Erythroblast (primary cell): ENCODE measurements at places on chromosomes 3 and 15.

GRCh38 chr15:70834999-70835398, 19.0 kb downstream of the LARP6 start:
- no peak for DNase-seq

DNA sequence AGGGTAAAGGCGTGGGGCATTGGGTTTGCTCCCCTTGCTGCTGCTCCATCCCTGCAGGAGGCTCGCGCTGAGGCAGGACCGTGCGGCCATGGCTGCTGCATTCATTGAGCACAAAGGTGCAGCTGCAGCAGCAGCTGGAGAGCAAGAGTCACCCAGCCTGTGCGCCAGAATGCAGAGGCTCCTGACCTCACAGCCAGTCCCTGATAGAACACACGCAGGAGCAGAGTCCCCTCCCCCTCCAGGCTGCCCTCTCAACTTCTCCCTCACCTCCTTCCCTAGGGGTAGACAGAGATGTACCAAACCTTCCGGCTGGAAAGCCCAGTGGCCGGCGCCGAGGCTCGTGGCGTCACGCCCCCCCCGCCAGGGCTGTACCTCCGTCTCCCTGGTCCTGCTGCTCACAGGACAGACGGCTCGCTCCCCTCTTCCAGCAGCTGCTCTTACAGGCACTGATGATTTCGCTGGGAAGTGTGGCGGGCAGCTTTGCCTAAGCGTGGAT, 47.0 kb downstream of the PGPEP1L start:
- no peak for DNase-seq

DNA sequence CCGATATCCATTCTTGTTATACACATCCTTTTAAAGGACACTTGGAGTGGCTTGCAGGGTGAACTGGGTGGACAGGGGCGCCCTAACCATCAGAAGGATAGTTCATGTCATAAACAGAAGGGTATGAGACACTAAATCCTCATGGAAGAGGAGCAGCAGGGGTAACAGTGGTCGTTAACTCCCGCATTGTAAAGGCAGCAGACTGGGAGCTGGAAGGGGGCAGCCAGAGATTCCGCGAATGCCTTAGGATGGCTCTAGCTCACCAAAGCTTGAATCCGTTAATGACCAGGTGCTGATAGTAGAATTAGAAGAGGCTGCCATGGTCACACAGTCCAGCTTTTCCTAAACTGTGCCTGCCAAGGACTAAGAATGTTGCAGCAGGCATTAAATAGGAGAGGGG, 85.2 kb upstream of the ANKRD34C start:
- no peak for DNase-seq

GRCh38 chr3:12906141-12906915, 65.0 kb upstream of the RPL32 start:
- DNase-seq: no peak

DNA sequence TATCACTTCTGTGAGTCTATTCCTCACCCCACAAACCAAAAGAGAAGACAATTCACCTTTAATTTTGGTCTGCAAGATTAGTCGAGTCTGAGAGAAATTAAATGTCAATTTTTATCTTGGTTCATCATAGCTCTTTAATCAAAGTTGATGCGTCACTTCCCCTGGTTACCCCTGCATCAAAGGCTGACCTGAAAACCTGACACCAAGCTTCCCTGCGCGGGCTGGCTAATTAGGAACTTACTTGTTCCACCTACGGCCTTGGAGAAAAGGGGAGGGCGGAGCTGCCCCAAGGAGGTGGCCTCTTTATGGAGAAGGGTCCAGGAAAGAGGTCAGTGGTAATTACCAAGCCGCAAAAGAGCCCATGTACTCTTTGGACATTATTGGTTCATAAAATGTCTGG, 218.4 kb downstream of the ARRDC4 start:
- DNase-seq: no peak

DNA sequence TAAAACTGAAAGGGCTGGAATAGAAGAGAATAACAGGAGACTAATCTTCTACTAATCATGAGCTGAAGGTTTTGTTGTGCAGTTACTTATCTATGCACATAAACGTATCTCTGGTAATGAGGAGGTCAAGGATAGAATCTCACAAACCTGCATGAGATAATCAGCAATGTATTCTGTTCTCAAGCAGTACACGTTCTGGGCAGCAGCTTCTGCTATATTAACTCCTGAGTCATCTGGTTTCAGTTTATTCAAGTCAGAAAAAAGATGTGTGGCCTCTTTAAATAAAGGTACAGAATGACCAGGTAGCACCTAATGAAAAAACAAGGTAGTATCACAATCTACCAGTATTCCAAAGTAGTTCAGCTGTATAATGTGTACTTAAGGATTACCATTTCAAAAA, 34.9 kb downstream of the CDV3 start:
- DNase-seq: no peak
